SK-N-DZ (cell line): ENCODE measurements at places on chromosomes 2 and 18.

GRCh38 chr18:6781796-6782195 lies 52.3 kb downstream of the ARHGAP28 start:
- no peak for DNase-seq

GRCh38 chr2:112156152-112156986 lies 18.2 kb downstream of the FBLN7 start:
- no peak for DNase-seq

DNA sequence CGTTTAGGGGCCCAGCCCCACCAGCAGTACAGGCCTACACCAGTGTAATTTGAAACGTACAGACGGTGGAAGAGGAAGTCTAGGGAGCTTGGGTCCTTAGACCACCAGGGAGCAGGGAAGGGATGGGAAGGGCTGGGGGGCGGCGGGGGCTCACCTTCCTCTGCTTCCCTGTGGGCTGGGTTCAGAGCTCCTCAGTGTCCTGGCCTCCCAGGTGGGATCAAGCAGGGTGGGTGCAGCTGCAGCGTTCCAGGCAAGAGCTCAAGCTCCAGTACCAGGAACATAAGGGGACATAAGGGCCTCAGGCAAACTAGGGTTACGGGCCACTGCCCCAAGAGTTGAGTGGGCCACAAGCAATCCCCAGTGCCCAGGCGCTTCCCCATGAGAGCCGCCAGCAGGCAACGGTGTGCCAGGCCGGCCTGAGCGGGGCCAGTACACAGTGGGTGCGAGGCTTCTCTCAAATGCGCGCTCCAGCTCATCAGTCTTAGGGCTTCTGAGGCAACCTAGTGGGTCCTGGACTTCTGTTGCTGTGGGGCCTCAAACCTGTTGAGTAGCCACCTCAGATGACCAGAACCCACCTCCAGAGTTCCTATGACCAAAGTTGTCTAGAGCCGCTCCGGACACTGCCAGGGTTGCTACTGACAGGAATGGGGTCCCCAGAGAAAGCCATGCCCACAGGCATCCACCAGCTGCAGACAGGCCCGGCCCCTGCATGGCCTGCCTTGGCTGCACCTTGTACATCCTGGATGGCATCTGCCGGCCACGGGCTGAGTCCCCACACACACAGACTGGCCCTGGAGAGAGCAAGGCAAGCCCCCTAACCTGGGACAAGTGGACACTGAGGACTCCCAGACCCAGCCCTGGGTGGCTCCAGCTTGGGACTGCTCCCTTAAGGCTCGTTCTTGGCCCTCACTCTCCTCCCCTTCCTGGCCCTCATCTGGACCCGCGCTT lies 5.2 kb downstream of the ANKRD23 start:
- DNase-seq: no peak

DNA sequence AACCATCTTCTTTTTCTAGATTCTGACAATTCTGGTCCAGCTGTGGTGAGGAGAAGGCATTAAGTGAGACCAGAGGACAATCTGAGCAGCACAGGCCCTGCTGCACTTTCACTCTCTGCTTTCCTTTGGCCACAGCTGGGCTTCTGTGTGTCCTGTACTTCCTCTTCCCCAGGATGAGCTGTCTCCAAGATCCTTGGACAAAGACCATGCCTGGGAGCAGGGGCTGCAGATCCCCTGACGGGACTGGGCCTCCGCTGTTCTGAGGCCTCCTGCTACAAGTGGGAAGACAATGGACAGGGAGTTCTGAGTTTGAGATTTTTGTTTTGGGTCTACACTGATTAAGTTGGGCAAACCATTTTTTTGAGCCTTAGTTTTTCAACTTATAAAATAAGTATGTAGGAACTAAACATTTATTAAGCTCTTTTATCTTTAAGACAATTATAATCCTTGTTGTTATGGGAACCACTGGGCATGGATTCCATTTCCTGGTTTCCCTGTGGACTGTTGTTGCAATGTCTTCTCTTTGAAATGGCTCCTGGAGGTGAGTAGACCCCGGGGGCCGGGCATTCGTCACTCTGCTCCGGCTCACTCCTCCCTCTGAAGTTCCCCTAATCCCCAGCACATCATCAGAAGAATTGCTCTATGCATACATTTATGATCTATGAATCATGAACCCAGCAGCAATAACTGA lies 266.6 kb downstream of the ACTR3 start:
- no peak for DNase-seq

DNA sequence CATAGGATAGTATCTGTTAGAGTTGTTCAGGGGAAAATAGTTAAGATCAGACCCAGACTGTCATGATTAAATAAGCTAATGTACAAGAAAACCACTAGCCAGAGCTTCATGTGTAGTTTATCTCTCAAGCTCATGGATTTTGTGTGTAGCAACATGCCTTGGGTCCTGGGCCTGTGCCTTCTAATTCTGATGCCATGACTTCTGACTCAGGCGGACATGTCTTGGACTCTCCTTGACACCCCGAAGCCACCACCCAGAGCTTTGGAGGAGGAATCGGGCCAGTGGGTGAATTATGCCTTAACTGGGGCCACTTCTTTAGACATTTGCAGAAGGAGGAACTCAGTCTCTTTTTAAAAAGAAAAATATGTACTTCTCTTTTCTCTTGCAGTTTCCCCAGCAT lies 68.7 kb downstream of the NPAS2 start:
- DNase-seq: no peak

DNA sequence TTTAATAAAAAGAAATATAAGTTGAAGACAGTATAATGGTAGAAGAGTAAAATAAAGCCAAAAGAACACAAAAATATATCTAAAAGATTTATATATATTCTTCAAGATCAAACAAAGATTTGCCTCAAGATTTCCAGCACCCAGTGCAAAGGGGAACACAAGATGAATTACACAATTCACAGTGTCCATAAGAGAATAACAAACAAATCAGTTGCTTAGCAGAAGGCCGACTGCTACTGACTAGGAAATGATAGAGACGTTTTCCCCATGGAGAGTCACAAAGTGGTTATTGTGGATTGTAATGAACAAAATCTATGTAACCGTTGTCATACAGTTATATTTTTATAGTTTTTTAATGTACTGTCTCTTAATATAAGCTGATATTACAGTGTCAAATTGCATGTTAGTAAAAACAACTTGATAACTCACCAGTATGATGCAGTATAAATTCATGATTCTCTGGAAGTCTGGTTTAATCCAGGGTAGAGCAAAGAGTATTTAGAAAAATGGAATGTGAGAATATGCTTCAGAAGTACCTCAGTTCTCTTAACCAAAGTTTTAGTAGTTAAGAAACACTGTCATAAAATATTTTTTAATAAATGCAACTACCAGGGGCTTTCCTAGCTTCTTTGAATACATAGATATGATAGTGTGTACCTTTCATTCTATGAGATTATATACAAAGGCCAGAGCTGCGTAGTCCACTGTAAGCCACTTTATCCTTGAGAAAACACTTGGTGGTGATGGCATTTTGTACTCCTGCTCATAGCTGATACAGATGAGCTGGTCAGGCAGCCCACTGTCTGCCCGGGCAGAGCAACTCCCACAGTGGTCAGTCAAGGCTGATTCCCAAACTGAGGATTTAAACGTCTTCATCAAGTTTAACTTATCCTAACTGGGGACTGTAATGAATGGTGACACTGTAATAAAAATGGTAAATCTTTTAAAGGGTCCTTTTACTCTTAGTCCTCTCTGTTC lies 180.5 kb upstream of the DTNA start:
- no peak for DNase-seq

DNA sequence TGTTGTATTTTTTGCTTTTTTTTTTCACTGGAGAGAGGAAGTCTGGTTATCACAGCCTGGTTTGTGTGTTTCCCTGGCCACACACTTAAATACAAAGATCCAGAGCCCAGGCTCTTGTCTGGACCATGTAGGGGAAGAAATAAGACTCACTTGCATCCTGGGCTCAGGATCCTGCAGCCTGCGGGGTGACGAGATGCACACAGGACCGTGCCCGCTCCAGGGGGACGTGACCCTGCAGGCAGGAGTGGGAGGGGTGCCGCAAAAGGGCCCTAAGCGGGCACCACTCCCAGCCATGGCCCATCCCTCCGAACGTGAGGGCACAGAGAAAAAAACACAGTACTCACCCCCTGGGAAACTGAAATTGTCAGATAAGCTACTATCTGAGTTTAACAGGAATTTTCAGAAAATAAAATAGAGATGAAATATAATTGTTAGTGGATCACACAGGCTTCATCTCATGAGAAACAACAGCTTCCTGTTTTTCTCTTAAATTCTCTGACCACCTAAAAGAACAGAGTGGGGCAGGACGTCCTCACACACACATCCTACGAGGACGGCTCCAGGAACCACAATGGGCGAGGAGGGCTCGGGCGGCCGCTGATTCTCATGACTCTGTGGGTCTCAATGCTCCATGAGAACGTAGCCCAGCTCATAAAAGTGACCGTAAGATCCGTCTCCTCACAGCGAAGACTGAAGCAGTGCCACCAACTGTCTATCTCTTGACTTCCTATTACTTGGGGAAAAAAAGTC lies 142.6 kb upstream of the ALKAL2 start:
- no peak for DNase-seq

GRCh38 chr2:191174442-191174841 lies 23.6 kb upstream of the STAT4 start:
- DNase-seq: no peak

GRCh38 chr2:202774104-202774503 lies 97.5 kb downstream of the ICA1L start:
- DNase-seq: no peak

DNA sequence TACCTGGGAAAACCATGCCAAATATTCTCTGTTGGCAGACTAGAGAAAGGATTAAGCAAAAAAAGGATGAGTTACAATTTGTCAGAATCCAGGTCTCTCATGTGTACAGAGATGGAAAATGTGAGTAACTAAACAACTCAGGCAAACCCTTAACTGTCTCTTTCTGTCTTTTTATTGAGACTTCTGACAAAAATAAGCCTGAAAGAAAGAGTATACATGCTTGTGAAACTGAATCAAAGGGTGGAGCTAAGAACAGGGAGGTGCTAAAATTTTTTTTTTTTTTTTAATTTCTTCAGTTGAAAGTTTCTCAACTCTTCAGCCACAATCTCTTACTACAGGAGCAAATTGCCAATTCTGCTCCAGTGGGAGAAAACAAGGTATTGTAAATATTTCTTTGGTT lies at the start of gene SERPINB10:
SERPINB10 (plus strand) TSS at position 295 of the 400 bp plus-strand sequence. CDS start 7,553 bp downstream, outside the sequence.
- DNase-seq: no peak

GRCh38 chr2:225337183-225337582 lies 62.3 kb upstream of the NYAP2 start:
- DNase-seq: no peak
